Upper lobe of left lung (tissue), 6 donors: ENCODE measurements at places on chromosomes 11 and 22.

- no peak for DNase-seq
Observed at GRCh38 chr11:72716290-72716689, 35.9 kb downstream of the ARAP1 start.

DNA sequence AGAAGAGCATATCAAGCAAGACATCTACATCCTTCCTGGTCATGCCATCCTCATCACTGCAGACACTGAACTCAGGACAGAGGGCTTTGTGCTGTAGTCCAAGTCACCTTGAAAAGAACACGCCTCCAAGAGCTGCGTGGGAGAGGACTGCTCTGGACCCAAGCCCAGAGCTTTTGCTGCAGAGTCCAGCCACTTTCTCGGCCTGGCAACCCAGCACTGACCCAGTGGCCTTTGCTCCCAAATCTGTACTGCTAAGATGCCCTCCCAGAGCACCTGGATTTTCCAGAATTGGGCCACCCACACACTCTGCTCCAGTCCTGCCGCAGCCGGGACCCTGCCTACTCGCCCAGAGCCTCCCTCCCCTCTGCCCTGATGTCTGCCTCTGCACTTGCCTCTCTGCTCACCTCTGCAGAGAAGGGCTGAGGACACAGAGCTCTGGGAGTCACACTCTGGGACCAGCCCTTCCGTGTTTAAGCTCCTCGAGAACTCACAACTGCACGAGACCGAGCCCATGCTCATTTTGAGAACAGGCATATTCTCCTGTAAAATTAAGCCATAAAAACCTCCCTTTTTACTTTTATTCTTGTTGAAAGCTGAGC is 83.8 kb upstream of the CSNK2A3 start:
- no peak for DNase-seq

DNA sequence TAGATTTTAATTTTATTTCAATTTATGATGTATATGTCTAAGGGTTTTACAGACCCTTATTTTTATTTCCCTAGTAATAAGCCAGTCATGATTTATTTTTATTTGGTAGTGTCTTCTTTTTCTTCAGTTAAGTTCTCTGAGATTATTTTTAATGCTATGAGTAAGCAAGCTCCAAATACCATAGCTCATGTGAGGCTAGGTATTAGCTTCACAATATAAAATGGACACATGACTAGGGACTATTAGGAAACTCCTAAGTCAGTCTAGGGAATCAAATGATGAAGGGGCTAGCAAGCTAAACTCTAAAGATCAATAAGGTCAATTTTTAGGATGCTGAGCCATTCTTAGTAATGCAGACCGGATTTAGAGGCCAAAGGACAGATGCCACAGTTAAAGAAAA is 45.9 kb downstream of the CKAP5 start:
- no peak for DNase-seq

GRCh38 chr11:128894286-128894681 is 3.1 kb downstream of the KCNJ5 start:
- DNase-seq: no peak

DNA sequence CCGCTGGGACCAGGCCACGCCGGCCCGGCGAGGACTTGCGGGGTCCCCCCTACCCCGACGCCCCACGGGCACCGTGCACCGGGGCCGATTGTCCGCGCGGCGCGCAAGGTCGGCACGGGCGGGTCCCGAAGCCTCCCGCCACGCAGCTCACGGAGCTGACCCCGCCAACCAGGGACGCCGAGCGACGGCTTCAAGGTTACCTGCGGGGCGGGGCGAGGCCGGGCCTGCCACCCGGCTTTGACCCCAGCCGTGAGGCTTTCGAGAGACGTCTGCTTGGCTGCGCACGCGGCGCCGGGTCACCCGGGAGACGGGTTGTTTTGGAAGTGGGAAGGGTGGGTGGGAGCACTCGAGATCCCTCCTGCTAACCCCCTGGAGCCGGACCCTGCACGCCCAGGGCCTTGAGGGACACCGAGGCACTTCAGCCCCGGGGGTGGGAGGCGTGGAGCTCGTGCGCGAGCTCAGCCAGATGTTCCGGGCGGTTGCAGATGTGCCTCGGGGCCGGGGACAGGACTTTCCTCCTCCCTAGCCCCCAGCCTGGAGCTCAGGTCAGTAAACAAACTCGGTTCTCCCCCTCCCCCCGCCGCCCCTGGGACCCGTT is 3.2 kb upstream of the WNT11 start:
- DNase-seq: no peak

DNA sequence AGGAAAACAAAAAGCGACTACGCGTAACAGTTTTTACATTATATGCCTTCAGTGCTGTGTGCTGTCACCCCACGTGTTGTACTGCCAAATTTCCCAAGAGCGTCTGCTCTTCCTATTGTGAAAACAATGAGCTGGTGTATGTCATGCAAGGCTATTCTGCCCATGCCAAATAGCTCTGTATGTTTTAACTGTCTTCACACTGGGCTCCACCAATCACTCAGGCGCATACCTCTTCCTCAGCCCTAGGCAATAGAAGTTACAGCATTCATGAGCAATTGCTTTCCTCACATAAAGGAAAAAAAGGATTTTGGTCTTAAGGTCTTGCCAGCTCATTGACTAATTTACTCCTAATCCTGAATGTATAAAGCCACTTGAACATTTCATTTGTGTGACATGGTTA is 606.8 kb downstream of the NTM start:
- no peak for DNase-seq

- no peak for DNase-seq
Observed at GRCh38 chr11:130118165-130118564, 41.4 kb upstream of the ST14 start.

DNA sequence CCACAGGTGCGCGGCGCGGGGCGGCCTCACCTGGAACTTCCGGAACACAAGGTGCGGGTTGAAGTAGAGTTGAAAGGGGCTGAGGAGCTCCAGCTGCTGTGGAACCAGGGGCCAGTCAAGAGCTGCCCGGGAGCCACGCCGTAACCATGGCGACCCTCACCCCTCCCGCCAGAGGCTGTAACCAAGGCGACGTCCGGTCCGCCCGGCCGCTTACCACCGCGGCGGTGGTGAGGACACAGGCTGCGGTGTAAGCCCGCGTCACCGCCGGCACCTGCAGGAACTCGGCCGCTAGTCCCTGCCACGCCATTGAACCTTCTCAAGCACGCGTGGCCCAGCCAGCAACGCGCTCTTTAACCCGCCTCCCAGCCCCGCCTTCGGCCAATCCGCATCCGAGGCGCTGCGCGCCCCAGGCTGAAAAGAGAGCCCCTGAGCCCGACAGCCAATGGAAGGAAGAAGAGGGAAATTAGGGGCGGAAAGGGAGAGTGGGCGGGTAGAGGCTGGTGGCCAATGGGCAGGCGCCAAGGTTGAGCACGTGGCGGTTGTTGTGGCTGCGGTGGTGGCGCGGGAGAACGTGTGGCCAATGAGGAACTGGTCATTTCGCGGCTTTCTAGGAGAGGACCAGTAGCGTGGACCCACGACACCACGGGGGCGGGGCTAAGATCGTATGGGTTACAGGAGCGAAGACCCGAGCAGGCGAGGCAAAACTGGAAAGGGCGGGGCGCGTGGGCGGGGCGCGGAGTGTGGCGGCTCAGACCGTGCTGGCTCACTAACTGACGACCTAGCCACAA is at the start of gene DERL3:
TSS of gene DERL3 (minus strand) at position 326 of the 788 bp plus-strand sequence. CDS start at position 307, 19 bp downstream.
- peak; percentile 99 for DNase-seq

DNA sequence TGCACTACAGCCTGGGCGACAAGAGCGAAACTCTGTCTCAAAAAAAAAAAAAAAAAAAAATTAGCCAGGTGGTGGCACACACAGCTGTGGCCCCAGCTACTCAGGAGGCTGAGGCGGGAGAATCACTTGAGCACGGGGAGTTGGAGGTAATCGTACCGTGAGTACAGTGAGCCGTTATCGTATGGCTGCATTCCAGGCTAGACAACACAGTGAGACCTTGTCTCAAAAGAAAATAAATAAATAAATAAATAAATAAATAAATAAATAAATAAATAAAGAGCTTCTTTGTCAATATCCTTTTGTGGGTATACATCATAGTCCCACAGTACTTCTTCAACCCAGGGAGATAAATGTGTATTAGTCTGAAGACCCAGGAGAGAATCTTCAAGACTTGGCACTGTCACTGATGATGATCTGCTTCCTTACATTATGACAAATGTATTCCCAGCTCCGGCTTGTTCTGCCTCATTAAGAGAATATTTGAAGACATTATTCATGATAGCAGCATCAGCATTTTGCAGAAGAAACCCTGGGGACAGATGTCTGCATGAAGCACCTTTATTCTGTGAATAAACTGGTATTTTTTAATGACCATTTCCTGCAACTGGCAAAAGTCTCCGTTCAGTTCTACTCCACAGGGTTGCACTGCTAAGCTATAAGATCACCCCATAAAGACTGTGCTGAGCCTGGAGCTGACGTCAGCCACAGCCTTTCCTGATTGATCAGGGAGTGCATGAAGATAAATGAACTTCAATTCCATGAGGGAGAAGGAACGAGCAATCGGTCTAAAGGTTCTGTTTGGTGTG is 1.6 kb upstream of the ACY3 start:
- DNase-seq: no peak

GRCh38 chr11:36257351-36257750 is 31.9 kb downstream of the COMMD9 start:
- no peak for DNase-seq

GRCh38 chr11:6895010-6895409 is 2.7 kb upstream of the OR2D2 start:
- no peak for DNase-seq
